ENCODE measurements at places on chromosomes 13 and 19.
A peak's percentile ranks its signal among the peaks of the same experiment; 100 is the strongest.

- peak; percentile 72 for DNase-seq
These were observed 1.4 kb downstream of the CIC start for GRCh38 chr19:42270346-42271044.

- DNase-seq = no peak
These were observed 107.1 kb downstream of the PAN3 start for GRCh38 chr13:28245465-28245864.

GRCh38 chr19:49779731-49780555, 13.1 kb downstream of the AP2A1 start:
- no peak for DNase-seq

DNA sequence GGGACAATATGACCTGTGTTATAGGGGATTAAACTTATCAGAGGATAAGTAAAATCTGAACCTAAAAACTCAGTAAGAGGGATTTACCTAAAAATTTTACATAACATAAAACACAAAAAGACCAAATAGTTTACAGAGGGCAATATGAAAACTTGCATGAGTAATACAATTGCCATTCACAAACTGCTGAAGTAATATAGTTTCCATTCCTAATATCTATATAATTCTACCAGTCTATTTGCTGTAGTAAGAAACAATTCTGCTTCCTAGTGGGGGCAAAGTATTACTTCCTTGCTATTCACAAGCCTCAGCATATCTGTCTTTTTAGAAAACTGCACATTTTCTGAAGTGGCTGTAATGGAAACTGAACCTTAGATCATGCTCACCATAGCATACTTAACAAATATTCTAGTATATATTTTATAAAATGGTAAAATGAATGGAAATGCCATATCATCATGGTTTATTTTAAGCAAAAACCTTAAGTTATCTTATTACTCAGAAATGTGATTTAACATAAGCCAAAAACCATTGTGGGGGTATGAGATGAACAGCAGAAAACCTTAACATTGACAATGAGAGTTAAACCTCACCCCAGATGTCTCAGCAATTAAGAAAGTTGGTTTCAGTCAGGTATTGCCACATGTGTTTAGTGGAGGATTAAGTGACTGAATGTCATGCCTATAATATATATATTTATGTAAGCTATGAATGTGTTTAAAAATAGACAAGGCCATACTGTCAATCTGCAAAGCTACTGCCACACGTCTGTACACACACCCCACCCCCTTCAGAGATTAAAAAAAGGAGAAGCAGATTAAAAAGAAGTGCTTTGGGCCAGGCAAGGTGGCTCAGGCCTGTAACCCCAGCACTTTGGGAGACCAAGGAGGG, 136.8 kb downstream of the MIPEP start:
- no peak for DNase-seq

- DNase-seq = no peak
These were observed 9.4 kb upstream of the KBTBD7 start for GRCh38 chr13:41203810-41204209.

DNA sequence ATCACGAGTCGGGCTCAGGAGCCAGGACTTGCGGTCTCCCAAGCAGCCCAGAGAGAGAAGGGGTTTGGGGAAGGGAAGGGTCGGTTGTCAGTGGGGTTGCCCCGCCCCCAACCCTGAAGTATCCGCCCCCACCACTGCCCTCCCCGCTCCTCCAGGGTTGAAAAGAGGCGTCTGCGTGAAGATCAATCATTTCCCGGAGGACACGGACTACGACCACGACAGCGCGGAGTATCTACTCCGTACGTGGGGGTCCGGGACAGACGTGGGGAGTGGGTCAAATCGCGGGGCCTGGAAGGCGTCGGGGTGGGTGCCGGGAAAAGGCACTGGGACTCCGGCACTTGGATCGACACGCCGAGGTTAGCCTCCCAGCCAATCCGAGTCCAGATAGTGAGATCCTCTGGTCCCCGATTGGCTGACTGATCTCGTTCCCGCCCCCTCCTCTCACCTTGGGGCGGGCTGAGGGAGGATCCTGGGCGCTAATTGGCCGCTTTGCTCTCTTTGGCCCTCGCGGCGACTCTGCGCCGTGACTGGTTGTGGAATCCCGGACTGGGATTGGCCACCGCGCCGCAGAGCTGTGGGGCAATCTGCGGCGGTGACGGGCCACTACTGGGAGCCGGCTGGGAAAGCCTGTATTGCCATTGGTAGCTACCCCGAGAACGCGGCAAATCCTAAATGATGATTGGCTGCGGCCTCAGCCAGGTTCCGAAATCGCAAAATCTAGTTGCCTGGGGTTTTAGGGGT, 13.3 kb upstream of the CACNG6 start:
- no peak for DNase-seq
